Esophagus squamous epithelium (tissue), 5 donors: ENCODE measurements at places on chromosomes 5 and 9. TPM values are rescaled to one million over a fixed set of nuclear protein-coding genes. Genes with fewer than 3 reads are reported as not detected.

Gene IFNB1
- not detected for total RNA-seq

Gene REEP5
- total RNA-seq: 25.5 TPM

Gene BTNL8
- not detected for total RNA-seq

Gene LRRC14B
- not detected for total RNA-seq

Gene NUTM2G
- not detected for total RNA-seq

Gene FRMD3
- total RNA-seq: 2.7 TPM

Gene ANKRD18B
- total RNA-seq: 10.9 TPM

Gene ACTBL2
- not detected for total RNA-seq

Gene PCDHA11
- 0.04 TPM for total RNA-seq

Gene ESM1
- total RNA-seq: not detected

Gene CCDC107
- 17.5 TPM for total RNA-seq

- H3K36me3 ChIP-seq: no peaks in the 10 kb centered on the region
- H3K27me3 ChIP-seq: no peaks in the 10 kb centered on the region
- no peak overlapping the region for H3K4me3 ChIP-seq
- peak overlapping the region; percentile 98 for H3K27ac ChIP-seq
Observed at GRCh38 chr5:138033907-138034306, 1.0 kb upstream of the FAM13B start.

GRCh38 chr5:17411436-17412402 lies 86.3 kb upstream of the TAF11L2 start:
- H3K27me3 ChIP-seq: no peaks in the 10 kb centered on the region
- no peak overlapping the region for H3K27ac ChIP-seq
- H3K4me3 ChIP-seq: no peak overlapping the region
- DNase-seq: no peak
- peaks cover 1% of the 10 kb centered on the region for H3K4me1 ChIP-seq

DNA sequence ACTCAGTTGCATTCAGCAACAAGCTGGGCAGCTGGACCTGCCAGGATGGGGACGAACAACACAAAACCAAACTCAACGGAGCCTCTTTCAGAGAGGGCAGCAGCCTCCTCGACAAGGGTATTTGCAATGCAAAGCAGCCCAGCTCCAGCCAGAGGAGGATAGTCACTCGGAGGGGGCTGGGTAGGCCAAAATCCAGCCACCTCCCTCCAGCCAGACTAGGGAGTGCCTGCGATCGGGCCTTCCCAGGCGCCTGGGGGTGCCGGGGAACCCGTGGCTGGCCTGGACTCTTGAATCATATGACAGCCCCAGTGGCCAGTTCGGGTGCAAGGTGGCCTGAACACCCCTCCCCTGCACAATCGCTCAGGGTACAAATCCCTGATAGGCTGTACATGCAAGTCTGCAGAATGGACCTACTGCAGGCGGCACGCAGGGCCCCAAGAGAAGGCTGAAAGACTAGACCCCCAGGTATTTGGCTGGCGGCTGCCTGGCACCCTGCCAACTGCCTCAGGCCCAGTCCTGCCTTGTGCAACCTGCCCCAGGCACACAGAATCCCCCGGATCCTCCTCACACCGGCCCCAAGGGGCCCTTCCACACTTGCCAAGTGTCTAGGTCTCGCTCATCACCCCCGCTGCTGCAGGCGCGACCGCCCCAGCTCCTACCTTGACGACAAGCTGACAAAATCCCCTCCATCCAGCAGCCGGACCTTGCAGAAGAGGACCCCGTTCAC lies 1.3 kb downstream of the EEIG1 start:
- peak overlapping the region; percentile 93 for H3K4me3 ChIP-seq
- no peaks in the 10 kb centered on the region for H3K36me3 ChIP-seq
- H3K4me1 ChIP-seq: peaks cover 48% of the 10 kb centered on the region
- peak overlapping the region; percentile 99 for H3K27ac ChIP-seq
- no peaks in the 10 kb centered on the region for H3K27me3 ChIP-seq
- DNase-seq: no peak

DNA sequence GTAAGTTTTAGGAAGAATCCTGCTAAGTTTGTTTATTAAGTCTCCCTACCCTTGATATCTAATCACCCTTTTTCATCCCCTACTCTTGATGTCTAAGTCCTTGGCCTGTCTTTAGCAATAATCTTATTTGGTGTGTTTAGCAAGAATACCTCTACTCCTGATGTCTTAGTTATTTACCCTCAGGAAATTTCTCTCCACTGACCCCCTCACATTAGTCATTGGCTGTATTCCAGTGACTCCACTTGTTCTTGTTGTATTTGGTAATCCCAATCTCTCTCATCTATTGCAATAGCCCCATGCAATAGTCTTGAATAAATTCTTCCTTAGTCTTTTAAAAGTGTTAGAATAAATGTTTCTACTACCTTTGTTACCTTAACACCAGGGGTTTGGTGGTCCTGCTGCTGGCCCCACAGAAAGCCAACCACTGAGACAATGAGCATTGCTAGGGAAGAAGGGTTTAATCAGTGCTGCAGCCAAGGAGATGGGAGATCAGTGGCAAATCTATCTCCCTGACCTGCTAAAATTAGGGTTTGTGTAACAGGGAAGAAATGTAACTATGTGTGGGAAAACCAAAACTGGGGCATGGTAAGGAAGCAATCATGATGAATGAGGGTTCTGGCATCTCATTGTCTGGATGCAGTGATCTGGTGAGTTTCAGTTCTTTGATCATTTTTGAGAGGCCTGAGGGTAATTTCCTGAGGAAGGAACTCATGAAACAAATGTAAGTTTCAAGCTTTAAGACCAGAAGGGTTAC lies 236.4 kb upstream of the DAB2 start:
- H3K27ac ChIP-seq: no peak overlapping the region
- H3K4me1 ChIP-seq: no peaks in the 10 kb centered on the region
- DNase-seq: no peak
- no peaks in the 10 kb centered on the region for H3K36me3 ChIP-seq
- no peak overlapping the region for H3K4me3 ChIP-seq

- no peak for DNase-seq
- no peaks in the 10 kb centered on the region for H3K4me1 ChIP-seq
- H3K4me3 ChIP-seq: no peak overlapping the region
- no peaks in the 10 kb centered on the region for H3K36me3 ChIP-seq
Observed at GRCh38 chr9:17962747-17963146, 383.9 kb downstream of the SH3GL2 start.

GRCh38 chr9:121288673-121289025 lies 20.7 kb downstream of the GSN start:
- peaks cover 96% of the 10 kb centered on the region for H3K4me1 ChIP-seq
- DNase-seq: no peak
- no peak overlapping the region for H3K4me3 ChIP-seq
- peak overlapping the region; percentile 94 for H3K27ac ChIP-seq
- H3K36me3 ChIP-seq: no peaks in the 10 kb centered on the region
- H3K27me3 ChIP-seq: no peaks in the 10 kb centered on the region

GRCh38 chr5:9324348-9325077 lies 221.4 kb downstream of the SEMA5A start:
- no peaks in the 10 kb centered on the region for H3K36me3 ChIP-seq
- DNase-seq: no peak
- H3K4me1 ChIP-seq: peaks cover 6% of the 10 kb centered on the region
- H3K27ac ChIP-seq: no peak overlapping the region
- H3K4me3 ChIP-seq: no peak overlapping the region

GRCh38 chr9:93111001-93111370 lies 15.0 kb downstream of the CARD19 start:
- peaks cover 63% of the 10 kb centered on the region for H3K36me3 ChIP-seq
- no peak overlapping the region for H3K4me3 ChIP-seq
- no peak overlapping the region for H3K27ac ChIP-seq
- H3K4me1 ChIP-seq: peaks cover 19% of the 10 kb centered on the region

GRCh38 chr5:150409638-150410523 lies 2.8 kb downstream of the CD74 start:
- H3K27ac ChIP-seq: peak overlapping the region; percentile 81
- H3K4me3 ChIP-seq: peak overlapping the region; percentile 48
- H3K36me3 ChIP-seq: peaks cover 3% of the 10 kb centered on the region
- peaks cover 71% of the 10 kb centered on the region for H3K4me1 ChIP-seq
- DNase-seq: no peak

- H3K27me3 ChIP-seq: no peaks in the 10 kb centered on the region
- no peak overlapping the region for H3K4me3 ChIP-seq
- no peaks in the 10 kb centered on the region for H3K36me3 ChIP-seq
Observed at GRCh38 chr9:9670454-9670853, 942.3 kb downstream of the PTPRD start.

GRCh38 chr9:38682713-38683112 lies 37.2 kb downstream of the FAM240B start:
- H3K27ac ChIP-seq: no peak overlapping the region
- H3K4me3 ChIP-seq: no peak overlapping the region
- H3K27me3 ChIP-seq: peaks cover 2% of the 10 kb centered on the region
- peaks cover 7% of the 10 kb centered on the region for H3K4me1 ChIP-seq

GRCh38 chr5:134642931-134643530 lies 5.6 kb upstream of the SEC24A start:
- DNase-seq: no peak
- no peaks in the 10 kb centered on the region for H3K36me3 ChIP-seq
- no peak overlapping the region for H3K4me3 ChIP-seq
- no peak overlapping the region for H3K27ac ChIP-seq
- no peaks in the 10 kb centered on the region for H3K27me3 ChIP-seq

GRCh38 chr5:12392246-12392645 lies 488.0 kb upstream of the CTNND2 start:
- H3K4me3 ChIP-seq: no peak overlapping the region
- no peaks in the 10 kb centered on the region for H3K36me3 ChIP-seq
- no peak overlapping the region for H3K27ac ChIP-seq
- DNase-seq: no peak
- no peaks in the 10 kb centered on the region for H3K27me3 ChIP-seq

DNA sequence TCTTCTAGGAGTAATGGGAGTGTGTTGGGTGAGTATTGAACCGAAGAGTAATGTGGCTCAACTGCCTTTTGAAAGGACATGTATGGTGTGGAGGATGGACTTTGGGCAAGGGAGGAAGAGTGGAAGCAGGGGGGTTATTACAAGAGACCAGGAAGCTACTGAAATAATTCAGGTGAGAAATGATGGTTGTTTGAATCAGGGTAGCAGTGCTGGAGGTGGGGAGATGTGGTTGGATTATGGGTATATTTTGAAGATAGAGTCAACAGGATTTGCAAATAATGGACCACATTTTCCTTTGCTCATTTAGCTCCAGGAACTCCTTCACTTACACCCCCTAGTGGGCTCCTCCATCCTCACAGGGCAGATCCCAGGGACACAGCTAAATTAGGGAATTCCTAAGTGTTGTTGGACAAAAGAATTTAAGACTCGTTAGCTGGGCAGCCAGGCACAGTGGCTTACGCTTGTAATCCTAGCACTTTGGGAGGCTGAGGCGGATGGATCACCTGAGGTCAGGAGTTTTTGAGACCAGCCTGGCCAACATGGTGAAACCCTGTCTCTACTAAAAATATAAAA lies 1.2 kb upstream of the SLC4A9 start:
- no peak for DNase-seq
- H3K4me3 ChIP-seq: no peak overlapping the region
- peaks cover 12% of the 10 kb centered on the region for H3K4me1 ChIP-seq
- no peaks in the 10 kb centered on the region for H3K36me3 ChIP-seq

GRCh38 chr5:171481571-171482433 lies 62.4 kb downstream of the FGF18 start:
- H3K4me3 ChIP-seq: no peak overlapping the region
- no peak overlapping the region for H3K27ac ChIP-seq
- DNase-seq: no peak
- H3K4me1 ChIP-seq: peaks cover 8% of the 10 kb centered on the region

GRCh38 chr5:7894860-7895259 lies 25.9 kb downstream of the MTRR start:
- peaks cover 40% of the 10 kb centered on the region for H3K36me3 ChIP-seq
- no peak overlapping the region for H3K27ac ChIP-seq
- DNase-seq: no peak
- H3K4me1 ChIP-seq: no peaks in the 10 kb centered on the region
- no peaks in the 10 kb centered on the region for H3K27me3 ChIP-seq

- no peaks in the 10 kb centered on the region for H3K36me3 ChIP-seq
- H3K4me3 ChIP-seq: peak overlapping the region; percentile 33
- peaks cover 36% of the 10 kb centered on the region for H3K27me3 ChIP-seq
Observed at GRCh38 chr9:23821375-23822181, 4.5 kb downstream of the ELAVL2 start.

- H3K27ac ChIP-seq: no peak overlapping the region
- no peaks in the 10 kb centered on the region for H3K27me3 ChIP-seq
- H3K36me3 ChIP-seq: no peaks in the 10 kb centered on the region
- H3K4me3 ChIP-seq: no peak overlapping the region
Observed at GRCh38 chr5:79837761-79838551, 148.3 kb downstream of the CMYA5 start.

- H3K36me3 ChIP-seq: no peaks in the 10 kb centered on the region
- H3K4me1 ChIP-seq: peaks cover 80% of the 10 kb centered on the region
- H3K27me3 ChIP-seq: no peaks in the 10 kb centered on the region
- DNase-seq: no peak
- no peak overlapping the region for H3K27ac ChIP-seq
Observed at GRCh38 chr5:75048457-75048953, 3.9 kb downstream of the GCNT4 start.

GRCh38 chr5:52692039-52692438 lies 95.7 kb upstream of the ITGA1 start:
- H3K27ac ChIP-seq: no peak overlapping the region
- DNase-seq: no peak
- H3K27me3 ChIP-seq: no peaks in the 10 kb centered on the region
- H3K4me3 ChIP-seq: no peak overlapping the region

DNA sequence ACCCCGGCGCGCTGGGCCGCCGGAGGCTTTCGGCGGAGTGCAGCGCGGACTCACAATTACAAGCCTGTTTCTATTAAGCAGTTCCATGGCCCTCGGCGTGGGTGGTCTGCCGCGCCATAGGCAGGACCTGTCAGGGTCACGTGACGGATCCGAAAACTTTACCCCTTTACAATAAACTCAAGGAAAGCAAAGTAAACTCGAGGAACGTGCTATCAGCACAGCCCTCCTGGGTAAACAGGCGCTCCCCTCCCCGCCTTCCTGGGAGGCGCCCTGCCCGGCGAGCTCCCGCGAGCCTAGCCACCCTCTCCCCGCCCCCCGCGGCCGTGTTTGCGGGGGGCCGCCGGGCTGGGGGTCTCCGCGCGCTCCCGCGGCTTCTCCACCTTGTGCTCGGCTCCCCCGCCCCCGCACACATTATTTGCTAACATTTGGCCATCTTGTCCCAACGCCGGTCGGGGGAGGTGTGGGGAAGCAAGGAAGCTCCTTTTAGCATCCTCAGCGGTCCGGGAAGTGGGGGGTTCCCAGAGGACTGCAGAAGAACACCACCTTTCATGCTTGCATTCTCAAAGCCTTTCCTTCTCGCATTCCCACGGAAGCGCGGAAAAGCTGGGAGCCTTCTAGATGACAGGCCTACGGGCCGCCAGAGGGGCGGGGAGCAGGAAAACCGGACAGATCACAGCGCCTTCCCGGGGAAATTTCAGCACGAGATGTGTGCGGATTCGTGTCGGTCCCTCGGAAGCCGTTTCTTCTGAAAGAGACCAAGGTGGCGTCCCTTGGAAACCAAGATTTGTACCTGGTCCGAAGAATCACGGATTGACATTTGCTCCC lies at the start of gene PTCH1:
PTCH1 (minus strand) TSS at position 238 of the 825 bp plus-strand sequence.
- no peak for DNase-seq
- peak within 1 kb of the TSS; percentile 61 for H3K27ac ChIP-seq
- H3K4me1 ChIP-seq: peaks cover 22% of the 10 kb centered on the region

GRCh38 chr9:127020036-127020801 lies 102.2 kb downstream of the ANGPTL2 start:
- no peak overlapping the region for H3K4me3 ChIP-seq
- no peaks in the 10 kb centered on the region for H3K36me3 ChIP-seq
- DNase-seq: no peak
- H3K27me3 ChIP-seq: no peaks in the 10 kb centered on the region
- H3K27ac ChIP-seq: no peak overlapping the region

GRCh38 chr9:86246752-86247161 lies 12.7 kb downstream of the C9orf153 start:
- H3K27me3 ChIP-seq: no peaks in the 10 kb centered on the region
- no peak for DNase-seq
- H3K4me3 ChIP-seq: no peak overlapping the region
- H3K36me3 ChIP-seq: no peaks in the 10 kb centered on the region
- no peaks in the 10 kb centered on the region for H3K4me1 ChIP-seq
- H3K27ac ChIP-seq: no peak overlapping the region

- peaks cover 21% of the 10 kb centered on the region for H3K4me1 ChIP-seq
- no peak overlapping the region for H3K4me3 ChIP-seq
- H3K27me3 ChIP-seq: peaks cover 4% of the 10 kb centered on the region
Observed at GRCh38 chr9:85521371-85522197, 220.2 kb downstream of the AGTPBP1 start.
